Stimulated activated CD8-positive, alpha-beta memory T cell treated with anti-CD3 and anti-CD28 coated beads, Interleukin-7, amount 100 ng/mL, for 24 hours (primary cell): ENCODE measurements at places on chromosomes 1 and 21.

DNA sequence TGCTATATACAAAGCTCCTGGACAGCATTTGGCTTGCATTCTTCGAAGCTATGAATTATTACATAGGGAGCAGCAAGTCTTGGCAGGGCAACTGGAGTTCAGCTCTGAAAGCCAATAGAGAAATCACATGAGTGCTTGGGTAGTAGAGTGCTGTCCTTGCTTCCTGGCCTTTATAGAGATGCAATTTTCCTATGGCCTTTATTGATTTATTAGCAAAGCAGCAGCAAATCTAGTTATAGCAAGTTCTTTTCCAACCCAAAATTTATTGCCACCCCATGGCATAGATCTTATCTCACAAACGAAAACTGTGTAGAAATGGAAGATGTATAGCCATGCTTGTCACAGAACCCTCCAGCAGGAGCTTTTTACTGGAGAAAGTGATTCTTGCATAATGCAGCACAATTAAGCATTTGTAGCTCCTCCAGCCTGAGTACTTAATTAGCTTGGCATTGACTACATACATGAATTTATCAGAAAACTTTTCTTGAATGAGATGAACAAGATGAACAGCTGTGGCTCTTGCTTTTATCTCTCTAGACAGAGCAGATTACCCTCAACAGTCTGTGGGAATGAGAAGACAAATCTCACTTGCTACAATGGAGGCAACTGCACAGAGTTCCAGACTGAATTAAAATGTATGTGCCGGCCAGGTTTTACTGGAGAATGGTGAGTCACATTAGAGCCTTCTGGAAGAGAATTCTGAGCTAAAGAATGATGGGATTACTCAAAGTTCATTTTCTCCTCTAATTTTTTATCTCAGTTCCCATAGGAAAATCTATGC lies 170.1 kb downstream of the CRB1 start:
- DNase-seq = no peak

DNA sequence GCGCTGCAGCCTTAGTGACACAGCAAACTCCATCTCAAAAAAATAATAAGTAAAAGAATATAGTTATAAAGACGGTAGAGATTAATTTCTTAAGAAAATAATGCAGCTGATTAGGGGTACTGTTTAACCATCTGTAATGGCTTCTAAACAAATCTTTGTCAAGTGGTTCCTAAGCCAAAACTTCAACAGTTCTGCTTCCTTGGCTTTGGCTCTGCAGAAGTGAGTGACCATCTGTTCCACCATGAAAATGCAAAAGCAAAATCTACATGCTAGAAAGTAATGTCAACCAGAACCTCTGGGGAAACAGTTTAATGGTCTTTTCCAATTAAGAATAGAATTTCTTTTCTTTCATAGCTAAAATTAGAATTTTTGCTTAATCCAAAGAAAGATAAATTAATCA lies 8.3 kb upstream of the SH2D5 start:
- no peak for DNase-seq

- DNase-seq = no peak
Measured at GRCh38 chr1:3774946-3775489, 2.5 kb downstream of the SMIM1 start.

- no peak for DNase-seq
Measured at GRCh38 chr1:61079898-61080336, 2.4 kb upstream of the NFIA start.

GRCh38 chr1:6350416-6351088 lies 43.0 kb downstream of the ACOT7 start:
- no peak for DNase-seq

DNA sequence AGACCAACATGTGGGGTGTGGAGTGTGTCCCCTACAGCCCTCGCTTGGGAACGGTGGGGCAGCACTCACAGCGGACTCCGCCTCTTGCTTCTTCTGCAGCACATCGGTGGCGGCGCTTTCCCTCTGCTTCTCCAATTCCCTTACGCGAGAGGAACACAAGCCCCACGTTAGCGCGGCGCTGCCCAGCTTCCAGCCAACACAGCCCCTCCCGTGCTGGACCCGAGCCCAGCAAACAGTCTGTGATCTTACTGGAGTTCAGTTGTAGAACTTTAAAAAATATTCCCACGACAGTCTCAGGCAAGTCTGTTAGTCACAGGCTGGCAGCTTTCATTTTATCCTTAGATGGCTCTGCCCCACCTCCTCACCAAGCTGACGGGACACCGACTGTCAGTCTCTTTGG lies 13.6 kb downstream of the THAP3 start:
- no peak for DNase-seq

GRCh38 chr1:156844638-156845037 lies 14.3 kb downstream of the INSRR start:
- no peak for DNase-seq

- no peak for DNase-seq
Measured at GRCh38 chr1:9825093-9826074, 1.6 kb upstream of the CLSTN1 start.

DNA sequence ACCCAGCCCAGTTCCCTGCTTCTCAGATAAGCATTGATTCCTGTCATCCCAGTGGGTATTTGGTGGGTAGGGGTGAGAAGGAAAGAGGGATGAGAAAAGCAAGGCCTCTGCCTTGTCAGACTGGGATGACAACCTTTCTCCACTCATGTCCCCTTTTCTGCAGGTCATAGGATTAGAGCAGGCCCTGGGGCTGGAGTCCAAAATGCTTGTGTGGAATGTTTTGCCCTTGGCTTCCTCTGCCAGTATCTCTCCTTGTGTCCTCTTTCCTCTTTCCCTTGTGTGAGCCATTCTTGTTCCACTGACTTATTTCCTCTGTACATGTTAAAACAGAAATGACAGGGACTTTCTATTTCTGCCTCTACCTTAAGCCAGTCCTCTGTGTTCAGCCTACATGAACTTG lies 4.1 kb downstream of the ATP2B4 start:
- no peak for DNase-seq

GRCh38 chr1:183291216-183291762 lies 105.2 kb downstream of the LAMC2 start:
- DNase-seq = no peak

- no peak for DNase-seq
Measured at GRCh38 chr1:156794506-156795373, 21.9 kb downstream of the SH2D2A start.

GRCh38 chr21:38721055-38721454 lies 84.7 kb upstream of the ETS2 start:
- no peak for DNase-seq

GRCh38 chr1:170494369-170494768 lies 37.6 kb upstream of the GORAB start:
- DNase-seq = no peak

- DNase-seq = no peak
Measured at GRCh38 chr21:36377391-36377842, 7.8 kb upstream of the CHAF1B start.

DNA sequence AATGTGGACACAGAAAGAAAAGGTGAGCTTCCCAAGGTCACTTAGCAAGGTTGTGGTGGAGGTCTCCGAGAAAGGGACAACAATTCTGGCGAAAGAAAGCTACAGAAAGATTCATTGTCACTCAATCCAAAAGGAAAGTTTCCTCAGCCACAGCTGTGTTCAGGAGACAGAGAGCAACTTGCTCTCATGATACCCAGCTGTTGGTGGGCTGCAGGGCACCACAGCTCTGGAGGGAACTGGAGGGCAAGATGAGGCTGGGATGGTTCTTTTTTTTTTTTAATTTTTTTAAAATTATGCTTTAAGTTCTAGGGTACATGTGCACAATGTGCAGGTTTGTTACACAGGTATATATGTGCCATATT lies 50.7 kb upstream of the VTCN1 start:
- DNase-seq = no peak

GRCh38 chr1:115065021-115065420 lies 24.3 kb downstream of the TSPAN2 start:
- no peak for DNase-seq
